T-cell (primary cell): ENCODE measurements at places on chromosomes 1 and 21. TPM values are rescaled to one million over a fixed set of nuclear protein-coding genes. Genes with fewer than 3 reads are reported as not detected.

GRCh38 chr1:172997941-172998361, 52.8 kb downstream of the TNFSF18 start:
- no peaks in the 10 kb centered on the region for H3K27me3 ChIP-seq
- H3K4me3 ChIP-seq, result no peak overlapping the region
- H3K27ac ChIP-seq, result no peak overlapping the region
- no peaks in the 10 kb centered on the region for H3K36me3 ChIP-seq
- no peaks in the 10 kb centered on the region for H3K4me1 ChIP-seq

GRCh38 chr1:31715087-31715872, 11.5 kb upstream of the COL16A1 start:
- no peak for DNase-seq
- no peak overlapping the region for H3K27ac ChIP-seq
- H3K4me3 ChIP-seq, result peak overlapping the region; percentile 46
- H3K4me1 ChIP-seq, result peaks cover 20% of the 10 kb centered on the region
- no peaks in the 10 kb centered on the region for H3K36me3 ChIP-seq

- no peaks in the 10 kb centered on the region for H3K4me1 ChIP-seq
- DNase-seq, result no peak
- no peaks in the 10 kb centered on the region for H3K27me3 ChIP-seq
- no peak overlapping the region for H3K27ac ChIP-seq
These were observed 633.7 kb upstream of the USP24 start for GRCh38 chr1:55848906-55849305.

DNA sequence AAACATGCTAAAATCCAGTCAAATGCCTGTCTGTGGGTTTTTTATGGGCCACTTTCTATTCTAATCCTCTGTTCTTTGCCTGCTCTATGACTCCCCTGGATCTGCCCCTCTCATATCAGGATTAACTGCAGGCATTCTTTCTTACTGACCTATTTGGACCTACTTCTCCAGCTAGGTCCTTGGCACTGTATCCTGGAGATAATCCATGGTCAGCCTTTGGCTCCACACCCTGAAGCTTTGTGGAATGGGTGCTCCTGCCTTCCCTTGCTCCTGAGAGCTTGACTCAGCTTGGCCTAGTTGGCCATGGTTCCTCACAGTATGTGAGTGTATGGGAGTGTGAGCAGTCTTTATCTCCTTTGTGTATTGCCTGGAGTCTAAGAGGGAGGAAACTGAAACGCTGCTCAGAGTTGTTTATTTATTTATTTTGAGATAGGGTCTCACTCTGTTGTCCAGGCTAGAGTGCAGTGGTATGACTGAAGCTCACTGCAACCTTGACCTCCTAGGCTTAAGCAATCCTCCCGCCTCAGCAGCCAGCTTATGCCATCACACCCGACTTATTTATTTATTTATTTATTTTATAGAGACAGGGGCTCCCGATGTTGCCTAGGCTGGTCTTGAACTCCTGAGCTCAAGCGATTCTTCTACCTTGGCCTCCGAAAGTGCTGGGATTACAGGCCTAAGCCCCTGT, 28.7 kb upstream of the CDC14A start:
- H3K27me3 ChIP-seq, result no peaks in the 10 kb centered on the region
- H3K4me1 ChIP-seq, result no peaks in the 10 kb centered on the region
- H3K36me3 ChIP-seq, result no peaks in the 10 kb centered on the region
- no peak overlapping the region for H3K4me3 ChIP-seq
- no peak overlapping the region for H3K27ac ChIP-seq

GRCh38 chr1:39984951-39985350, 30.0 kb downstream of the MFSD2A start:
- no peaks in the 10 kb centered on the region for H3K4me1 ChIP-seq
- H3K27ac ChIP-seq, result no peak overlapping the region
- DNase-seq, result no peak
- no peak overlapping the region for H3K4me3 ChIP-seq

GRCh38 chr1:226461087-226461486, 53.2 kb upstream of the PARP1 start:
- H3K36me3 ChIP-seq, result no peaks in the 10 kb centered on the region
- no peak for DNase-seq
- no peak overlapping the region for H3K27ac ChIP-seq
- H3K4me3 ChIP-seq, result no peak overlapping the region
- H3K4me1 ChIP-seq, result peaks cover 7% of the 10 kb centered on the region

Gene CD2
- total RNA-seq, result 135 TPM

Gene SAMSN1
- total RNA-seq, result 64.6 TPM
